AG20443 (cell line): ENCODE measurements at places on chromosomes 11 and 22.
A peak's percentile ranks its signal among the peaks of the same experiment; 100 is the strongest.

DNA sequence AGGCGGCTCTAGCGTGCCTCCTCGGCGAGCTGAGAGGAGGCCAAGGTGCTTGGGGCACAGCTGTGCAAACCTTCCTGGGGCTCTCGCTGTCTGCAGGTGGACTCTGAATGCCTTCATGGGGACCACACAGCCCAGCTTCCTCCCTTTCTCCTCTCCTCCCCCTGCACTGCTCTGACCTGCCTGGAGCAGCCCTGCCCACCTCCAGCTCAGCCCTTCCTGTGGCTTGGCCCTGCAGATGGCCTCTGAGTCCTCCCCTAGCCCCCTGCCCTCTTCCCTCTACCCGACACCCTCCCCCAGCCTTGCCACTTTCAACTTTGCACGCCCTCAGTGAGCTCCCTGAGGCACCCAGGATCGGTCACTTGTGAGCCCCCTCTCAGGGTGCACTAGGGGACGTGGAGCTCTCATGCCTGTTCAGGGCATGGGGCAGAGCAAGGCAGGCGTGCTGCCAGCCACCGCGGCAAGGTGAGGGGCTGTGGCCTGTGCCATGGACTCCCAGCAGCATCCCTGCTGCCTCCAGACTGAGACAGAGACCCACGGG is 31.4 kb downstream of the PPM1F start:
- DNase-seq, result no peak

GRCh38 chr22:47107431-47107830 is 345.0 kb downstream of the TBC1D22A start:
- peak; percentile 70 for DNase-seq

- no peak for DNase-seq
Observed at GRCh38 chr11:67283481-67283963, 5.6 kb upstream of the ANKRD13D start.

GRCh38 chr11:61961570-61962212 is 5.7 kb downstream of the FTH1 start:
- DNase-seq, result peak; percentile 62

- no peak for DNase-seq
Observed at GRCh38 chr11:101127699-101128570, 1.7 kb downstream of the PGR start.

DNA sequence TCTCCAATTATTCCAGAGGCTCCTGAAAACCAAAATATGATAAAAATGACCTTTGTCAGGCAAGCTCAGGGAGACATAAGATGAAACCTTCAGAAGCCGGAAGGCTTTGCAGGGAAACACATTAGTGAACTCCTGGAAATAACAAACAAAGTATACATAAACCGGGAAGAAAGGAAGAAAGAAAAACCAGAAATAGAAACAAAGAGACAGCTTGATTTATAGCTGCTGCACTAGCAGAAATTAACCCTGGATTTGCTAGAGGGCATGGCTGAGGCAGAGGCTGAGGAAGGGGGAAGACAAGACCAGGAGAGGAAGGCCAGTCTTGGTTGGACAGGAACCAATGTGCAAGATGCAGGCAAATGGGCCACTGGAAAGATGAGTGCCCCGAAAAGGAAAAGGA is 33.3 kb downstream of the SLC22A25 start:
- DNase-seq, result no peak
